WERI-Rb-1 (cell line): ENCODE measurements at places on chromosomes 7 and 10.
A peak's percentile ranks its signal among the peaks of the same experiment; 100 is the strongest.

DNA sequence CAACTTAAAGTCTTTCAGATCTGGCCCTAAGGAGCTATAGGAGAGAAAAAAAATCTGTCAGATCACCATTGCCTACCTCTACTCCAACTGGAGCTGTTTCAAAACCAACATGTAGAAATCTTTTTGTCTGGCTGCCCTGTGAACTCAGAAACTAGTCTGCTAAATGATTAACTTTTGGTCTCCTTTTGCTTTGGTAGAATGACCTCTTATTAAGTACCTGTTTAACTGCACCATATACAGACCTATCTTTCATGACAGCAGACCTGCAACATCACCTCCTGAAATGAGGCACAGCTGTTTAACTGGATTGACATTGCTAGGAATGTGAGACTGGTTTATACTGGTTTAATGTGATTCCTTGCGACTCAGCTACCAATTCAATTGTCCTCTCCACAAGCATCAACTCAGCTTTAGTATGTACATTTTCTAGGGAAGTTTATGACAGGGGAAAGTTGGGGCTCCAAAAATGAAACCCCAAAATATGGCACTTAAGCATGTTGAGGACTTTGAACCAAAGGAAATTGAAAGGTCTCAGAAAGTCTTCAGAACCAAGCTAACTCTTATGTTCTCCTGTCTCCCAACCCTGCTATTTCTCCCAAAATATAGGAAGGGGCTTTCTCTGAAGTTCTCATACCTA lies 1.8 kb downstream of the CYP3A43 start:
- no peak for DNase-seq

- DNase-seq = no peak
Measured at GRCh38 chr7:122803323-122803722, 82.9 kb downstream of the CADPS2 start.

- DNase-seq = no peak
Measured at GRCh38 chr10:113386005-113386404, 166.8 kb upstream of the HABP2 start.

DNA sequence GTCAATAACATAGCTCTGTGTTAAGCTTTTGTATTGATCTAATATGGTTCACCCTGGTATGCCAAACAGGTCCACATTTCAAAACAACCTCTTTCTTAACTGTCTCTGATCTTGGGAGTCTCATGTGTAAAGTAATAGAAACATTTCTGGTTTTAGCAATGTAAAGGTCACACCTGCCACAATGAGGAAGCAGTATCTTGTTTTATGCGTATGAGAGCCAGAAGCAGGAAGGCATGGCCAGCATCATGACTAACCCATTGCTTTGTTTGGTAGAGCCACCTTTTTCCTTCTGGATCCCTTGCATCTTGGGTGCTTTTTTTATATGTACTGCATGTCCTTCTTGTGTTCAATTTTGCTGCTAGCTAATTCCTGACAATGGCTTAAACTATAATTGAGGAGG lies 411.3 kb upstream of the SEMA3C start:
- no peak for DNase-seq

- DNase-seq = no peak
Measured at GRCh38 chr10:48460182-48460581, 144.7 kb downstream of the ARHGAP22 start.

DNA sequence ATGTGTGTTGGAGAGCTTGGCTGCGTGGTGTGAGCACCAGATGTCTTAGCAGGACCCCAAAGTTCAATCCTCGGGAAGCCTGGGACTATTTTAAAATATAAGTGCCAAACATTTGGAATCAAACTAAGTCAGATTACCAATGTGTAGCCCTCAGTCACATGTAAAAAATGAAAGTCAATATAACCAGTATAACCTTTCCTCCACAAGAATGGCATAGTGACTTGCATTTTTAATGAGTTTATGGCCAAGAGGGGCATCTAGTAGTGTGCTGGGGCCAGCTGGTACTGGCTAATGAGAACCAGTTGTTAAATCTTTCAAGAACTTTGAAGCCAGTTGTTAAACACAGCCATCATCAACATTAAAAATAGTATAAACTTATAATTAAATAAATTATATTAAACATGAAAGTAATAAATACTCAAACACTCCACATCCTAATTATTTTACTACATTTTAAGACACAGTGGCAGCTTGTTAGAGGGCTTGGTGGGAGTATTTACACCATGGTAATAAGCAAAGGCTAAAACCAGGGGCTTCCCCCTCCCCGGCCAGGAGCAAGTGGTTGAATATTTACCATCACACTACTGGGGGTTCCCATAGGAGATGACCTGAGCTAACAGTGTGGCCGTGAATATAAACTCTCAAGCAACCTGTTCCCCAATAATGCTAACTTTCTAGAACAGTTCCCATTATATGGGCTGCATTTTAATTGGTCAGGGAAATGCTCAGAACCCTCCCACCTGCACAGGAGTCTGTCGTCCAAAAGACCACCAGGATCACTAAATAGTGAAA lies 7.9 kb upstream of the FAM170B start:
- DNase-seq = no peak

DNA sequence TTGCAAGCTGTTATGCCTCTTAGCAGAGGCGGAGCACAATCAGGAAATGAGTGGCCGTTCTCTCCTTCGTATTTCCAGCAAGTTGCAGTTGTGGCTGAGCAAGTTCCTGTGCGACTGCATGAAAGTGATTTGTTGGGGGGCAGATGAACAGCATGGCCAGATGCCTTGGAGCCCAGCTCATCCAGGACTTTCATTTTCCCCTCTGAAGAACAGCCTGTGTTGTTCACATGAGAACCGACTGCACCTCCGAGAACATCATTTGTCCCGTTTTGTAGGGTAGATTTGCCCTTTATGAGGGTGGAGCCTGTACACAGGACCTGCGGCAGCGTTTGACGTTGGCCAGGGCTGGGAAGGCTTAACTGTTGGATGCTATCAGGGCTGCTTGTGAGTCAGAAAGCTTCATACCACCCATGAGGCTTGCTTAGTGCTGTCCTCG lies 4.4 kb downstream of the BAG3 start:
- no peak for DNase-seq

GRCh38 chr7:107891636-107892366 lies 818 bp downstream of the DLD start:
- no peak for DNase-seq

DNA sequence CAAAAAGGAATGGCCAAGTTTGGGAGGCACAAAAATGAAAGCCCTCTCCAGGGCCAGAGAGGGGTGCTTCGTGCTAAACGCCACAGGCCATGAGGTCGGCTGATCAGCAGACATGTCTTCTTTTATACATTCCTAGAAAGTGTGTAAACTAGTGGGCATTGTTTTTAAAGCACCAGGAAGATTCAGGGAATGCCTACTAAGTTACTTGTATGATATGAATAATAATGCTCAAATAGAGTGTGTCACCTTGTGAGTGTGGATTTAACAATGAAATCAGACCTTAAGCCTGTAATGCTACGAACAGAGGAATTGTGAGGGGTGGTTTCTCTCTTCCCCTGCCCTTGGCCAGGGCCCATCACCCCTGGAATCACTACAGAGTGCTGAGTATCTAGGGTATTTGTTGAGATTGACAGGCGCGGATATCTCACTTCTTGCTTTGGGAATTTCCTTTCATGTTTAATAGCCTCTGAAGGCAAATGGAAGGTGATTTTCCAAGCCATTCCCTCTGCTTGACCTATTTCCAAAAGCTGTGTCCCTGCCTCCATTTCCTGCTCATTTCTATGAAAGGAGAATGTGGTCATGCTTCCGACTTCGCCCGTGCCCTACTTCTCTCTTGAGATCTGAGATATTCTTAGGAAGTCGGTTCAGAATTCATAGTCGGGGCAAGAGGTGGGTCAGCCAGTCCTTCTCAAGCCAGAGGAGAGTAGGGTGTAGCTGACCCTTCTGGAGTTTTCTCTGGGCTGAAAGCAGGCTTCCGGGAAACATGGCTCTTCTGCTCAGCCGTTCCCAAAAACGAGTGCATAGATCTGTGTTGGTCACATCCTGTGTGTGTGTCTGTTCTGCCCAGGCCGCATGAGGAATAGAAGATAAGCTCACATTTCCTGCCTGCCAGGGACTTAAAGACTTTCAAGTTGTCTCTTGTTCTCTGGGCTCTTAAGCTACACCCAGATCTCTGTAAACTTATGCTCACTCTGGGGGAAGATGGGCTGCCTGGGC lies 167.8 kb upstream of the ITGB1 start:
- peak; percentile 9 for DNase-seq

GRCh38 chr7:155568333-155568660 lies 21.9 kb upstream of the CNPY1 start:
- DNase-seq = no peak

DNA sequence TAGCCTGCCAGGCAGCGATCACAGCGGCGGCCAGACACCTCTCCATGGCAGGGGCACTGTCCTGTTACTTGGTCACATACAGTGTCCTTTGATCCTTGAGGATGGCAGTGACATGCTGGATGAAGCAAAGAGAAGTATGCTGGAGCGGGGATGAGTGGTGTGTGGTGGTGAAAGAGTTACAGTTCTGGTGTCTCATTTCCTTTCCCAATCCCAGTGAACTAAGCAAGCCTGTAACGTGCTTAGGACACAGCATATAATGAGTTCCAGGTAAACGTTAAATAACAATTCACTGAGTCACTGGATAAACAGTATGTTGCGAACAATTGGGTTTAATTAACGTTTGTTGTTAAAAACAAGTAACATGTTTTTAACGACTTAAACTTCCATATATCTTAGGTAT lies 63.5 kb upstream of the LAMB1 start:
- no peak for DNase-seq

DNA sequence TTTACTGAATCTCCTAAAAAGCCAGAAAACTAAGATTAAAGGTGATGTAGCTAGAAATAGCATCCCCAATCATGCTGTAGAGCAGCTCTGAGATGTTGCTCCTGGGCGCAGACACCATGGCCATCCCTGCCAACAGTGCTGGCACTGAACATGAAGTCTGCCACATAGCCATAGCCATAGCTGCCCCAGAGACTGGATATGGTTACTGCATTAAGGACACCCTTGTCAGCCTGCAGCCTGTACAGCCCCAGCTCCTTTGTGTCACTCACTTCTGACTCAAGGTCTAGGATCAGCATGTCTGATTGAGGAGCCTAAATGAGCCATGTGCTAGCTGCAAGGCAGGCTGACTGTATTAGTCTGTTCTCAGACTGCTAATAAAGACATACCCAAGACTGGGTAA lies 284.6 kb downstream of the RPS24 start:
- no peak for DNase-seq

DNA sequence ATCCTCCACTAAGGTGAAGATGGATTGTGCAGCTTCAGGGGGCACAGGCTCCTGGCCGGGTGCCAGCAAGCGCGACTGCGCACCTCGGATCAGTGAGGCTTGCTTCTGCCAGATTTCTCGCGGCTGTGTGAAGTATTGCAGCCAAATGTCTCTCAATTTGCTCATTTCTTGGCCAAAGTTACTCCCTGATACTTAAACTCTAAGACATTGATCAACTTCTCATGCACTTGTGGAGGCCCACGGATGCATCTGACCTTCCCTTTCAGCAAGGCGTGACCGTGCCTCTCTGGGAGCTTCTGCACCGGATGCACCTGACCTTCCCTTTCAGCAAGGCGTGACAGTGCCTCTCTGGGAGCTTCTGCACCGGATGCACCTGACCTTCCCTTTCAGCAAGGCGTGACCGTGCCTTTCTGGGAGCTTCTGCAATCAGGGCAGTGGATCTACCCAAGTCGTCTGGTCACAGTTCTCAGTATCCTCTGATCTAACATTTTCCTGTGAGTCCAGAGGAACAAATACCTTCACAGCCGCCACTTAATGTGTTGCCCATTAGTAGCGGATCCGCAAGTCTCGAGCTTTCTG lies 248.3 kb downstream of the ADARB2 start:
- DNase-seq = no peak

DNA sequence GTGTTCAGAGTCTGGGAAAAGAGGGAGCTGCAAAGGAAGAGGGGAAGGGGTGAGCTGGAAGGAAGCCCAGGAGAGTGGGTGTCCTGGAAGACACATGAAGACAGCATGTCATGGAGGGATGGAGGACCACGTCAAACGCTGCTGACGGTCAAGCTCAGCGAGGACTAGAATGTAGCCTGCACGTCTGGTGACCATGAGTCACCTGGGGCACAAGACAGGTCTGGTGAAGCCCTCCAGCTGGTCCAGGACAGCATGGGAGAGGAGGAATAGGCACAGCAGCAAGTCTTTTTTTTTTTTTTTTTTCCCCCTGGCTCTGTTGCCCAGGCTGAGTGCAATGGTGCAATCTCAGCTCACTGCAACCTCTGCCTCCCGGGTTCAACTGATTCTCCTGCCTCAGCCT lies 19.6 kb upstream of the AMZ1 start:
- no peak for DNase-seq

DNA sequence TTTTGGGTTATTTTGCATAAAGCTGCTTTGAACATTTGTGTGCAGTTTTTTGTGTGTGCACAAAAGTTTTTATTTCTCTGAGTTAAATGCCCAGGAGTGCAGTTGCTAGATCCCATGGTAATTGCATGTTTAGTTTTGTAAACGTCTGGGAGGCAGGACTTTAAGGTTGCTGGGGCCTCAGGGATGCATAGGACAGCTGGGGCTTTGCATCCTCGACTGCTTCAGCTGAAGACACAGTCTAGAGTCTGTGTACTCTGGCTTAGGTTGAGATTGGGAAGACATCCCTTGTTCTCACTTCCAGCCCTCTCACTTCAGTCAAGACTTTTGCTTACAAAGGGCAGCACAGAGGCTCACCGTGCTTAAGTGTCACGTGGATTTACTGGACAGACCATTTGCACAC lies 94.5 kb upstream of the INSYN2A start:
- DNase-seq = no peak

GRCh38 chr10:89296220-89296648 lies 5.6 kb upstream of the IFIT2 start:
- DNase-seq = no peak

DNA sequence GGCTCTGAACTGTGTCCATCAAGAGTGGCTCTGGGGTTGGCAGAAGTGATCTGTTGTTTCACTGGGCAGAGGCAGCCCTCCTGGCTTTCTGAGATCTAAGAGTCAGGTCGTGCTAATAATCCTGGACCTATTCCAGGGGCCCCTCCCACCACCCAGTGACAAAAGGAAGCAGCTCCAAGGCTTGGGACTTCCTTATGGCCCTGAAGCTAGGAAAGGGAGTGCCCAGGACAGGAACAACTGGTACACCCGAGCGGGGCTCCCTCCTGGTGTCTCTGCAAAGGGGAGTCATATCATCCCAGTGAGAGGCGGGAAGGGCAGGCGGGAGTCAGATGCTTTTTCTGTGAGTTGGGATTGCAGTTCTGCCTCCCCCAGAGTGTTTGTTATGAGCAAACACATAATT lies 32.3 kb downstream of the RPS24 start:
- no peak for DNase-seq

DNA sequence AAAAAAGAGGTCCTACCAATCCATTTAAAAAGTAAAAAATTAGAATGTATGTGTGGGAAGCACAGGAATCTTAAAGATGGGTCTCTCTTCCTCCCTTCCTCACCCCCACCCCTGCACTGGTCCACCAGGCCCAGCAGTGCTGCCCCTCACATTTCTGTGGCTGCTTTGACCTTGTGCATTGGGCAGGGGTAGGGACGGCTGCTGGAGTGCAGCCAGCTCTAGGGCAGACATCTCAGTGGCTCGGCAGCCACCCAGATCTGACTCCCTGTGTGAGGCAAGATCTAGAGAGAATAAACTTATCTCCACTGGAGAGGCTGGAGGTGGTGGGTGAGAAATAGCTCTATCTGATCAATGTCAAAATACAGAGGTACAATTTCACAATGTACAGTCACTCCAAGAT lies 6.7 kb downstream of the FAM180A start:
- no peak for DNase-seq
